ENCODE measurements at places on chromosomes 11 and 22.

DNA sequence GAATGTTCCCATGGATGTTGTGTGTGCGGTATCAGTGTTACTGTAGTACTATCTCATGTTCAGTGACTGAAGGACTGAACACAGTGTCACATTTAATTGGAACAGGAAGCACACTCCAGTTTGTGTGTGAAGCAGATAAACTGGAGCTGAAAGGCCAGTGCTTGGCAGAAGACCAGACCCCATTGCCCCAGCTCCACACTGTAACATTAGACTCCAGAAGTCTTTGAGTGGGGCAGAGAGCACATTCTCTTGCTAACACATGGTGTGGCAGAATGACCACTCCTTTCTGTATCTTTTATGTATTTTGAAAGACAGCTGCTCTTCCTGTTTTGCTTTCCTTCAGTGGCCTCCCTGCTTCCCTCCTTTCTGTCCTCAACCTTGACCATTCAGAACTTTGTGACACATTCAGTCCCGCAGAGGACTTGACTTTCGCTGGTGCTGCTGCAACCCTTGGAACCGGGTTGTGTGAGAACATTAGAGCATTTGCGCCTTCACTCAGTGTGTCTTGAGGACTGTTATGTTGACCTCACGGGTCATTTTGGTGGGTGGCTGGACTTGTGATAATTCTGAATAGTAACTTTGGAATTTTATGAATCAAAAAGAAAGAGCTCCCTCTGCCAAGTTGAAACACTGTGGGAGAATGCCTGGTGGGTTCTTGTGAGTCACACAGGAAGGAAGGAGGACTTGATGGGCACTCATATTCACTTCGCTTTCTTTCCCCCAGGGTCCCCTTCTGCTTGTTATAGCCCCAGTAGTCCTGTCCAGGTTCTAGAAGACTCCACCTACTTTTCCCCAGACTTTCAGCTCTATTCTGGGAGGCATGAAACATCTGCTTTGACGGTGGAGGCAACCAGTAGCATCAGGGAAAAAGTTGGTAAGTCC is 26.4 kb downstream of the AMOTL1 start:
- DNase-seq, result no peak

DNA sequence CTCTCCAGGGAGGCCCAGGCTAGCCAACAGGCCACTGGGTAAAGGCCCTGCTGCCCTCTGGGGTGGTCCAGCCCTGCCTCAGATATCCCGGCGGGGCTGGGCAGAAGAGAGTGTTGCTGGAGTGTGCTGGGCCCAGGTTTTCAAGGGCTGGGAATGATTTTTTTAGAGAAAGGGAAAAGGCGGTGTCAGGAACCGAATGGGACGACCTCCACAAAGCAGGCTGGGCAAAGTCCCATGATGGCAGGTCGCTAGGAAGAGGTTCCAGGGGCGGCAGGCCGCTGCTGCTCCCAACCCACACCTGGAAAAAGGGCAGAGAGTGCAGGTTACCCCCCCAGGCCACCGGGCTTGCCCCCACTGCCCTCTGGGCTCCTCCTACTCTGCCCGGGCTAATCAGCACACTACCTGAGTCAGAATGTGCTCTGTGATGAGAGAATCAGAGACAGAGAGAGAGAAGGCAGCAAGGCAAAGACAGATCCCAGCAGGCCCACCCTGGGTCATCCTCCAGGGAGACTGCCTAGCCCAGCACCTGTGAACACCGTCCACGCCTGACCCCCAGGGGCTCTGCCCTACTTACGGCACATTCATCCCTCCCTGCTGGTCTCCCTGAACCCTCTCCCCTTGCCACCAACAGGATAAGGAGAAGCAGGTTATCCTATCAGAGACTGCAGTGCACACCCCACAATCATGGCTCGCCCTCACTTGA is 4.6 kb downstream of the PATZ1 start:
- no peak for DNase-seq

DNA sequence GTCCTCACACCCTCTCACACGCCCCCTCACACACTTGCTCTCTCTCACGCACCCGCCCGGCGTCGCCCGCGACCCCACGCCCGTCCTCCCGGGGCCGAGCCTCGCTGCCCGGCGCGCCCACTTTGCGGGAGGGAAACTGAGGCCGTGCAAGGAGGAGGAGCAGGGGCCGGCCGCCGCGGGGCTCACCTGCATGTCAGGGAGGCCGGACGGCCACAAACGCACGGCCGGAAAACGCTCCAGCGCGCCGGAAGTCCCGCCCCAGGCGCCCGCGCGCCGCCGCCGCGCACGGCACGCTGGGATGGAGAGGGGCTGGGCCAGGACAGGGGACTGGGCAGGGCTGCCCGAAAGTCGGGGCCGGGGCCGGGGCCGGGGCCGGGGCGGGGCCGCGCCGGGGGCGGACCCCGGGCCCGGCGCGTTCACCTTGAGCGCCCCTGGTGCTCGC is at the start of gene CHID1:
Gene CHID1, minus strand, starts transcription at position 222 of the 442 bp plus-strand sequence. CDS start 5,994 bp downstream, outside the sequence.
- DNase-seq, result no peak

GRCh38 chr22:26066534-26066933 is 102.7 kb upstream of the SEZ6L start:
- DNase-seq, result no peak

DNA sequence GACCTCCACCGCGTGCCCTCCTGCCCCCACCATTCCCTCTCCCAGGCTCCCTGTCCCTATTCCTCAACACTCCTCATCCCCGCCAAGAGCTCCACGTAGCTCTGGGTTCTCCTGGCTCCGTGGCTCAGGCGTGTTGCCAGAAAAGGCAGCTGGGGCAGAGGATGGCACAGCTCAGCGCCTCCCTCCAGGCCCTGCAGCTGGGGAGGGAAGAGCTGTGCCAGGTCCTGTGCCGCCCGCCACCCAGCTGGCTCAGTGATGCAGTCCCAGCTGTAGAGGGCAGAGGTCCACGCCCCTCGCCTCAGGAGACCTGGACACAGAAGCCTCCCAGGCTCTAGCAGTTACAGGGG is 4.2 kb downstream of the ARHGAP1 start:
- DNase-seq, result no peak

GRCh38 chr11:127620671-127621070 is 620.1 kb upstream of the KIRREL3 start:
- DNase-seq, result no peak

GRCh38 chr11:30489076-30489475 is 97.1 kb downstream of the MPPED2 start:
- DNase-seq, result no peak

DNA sequence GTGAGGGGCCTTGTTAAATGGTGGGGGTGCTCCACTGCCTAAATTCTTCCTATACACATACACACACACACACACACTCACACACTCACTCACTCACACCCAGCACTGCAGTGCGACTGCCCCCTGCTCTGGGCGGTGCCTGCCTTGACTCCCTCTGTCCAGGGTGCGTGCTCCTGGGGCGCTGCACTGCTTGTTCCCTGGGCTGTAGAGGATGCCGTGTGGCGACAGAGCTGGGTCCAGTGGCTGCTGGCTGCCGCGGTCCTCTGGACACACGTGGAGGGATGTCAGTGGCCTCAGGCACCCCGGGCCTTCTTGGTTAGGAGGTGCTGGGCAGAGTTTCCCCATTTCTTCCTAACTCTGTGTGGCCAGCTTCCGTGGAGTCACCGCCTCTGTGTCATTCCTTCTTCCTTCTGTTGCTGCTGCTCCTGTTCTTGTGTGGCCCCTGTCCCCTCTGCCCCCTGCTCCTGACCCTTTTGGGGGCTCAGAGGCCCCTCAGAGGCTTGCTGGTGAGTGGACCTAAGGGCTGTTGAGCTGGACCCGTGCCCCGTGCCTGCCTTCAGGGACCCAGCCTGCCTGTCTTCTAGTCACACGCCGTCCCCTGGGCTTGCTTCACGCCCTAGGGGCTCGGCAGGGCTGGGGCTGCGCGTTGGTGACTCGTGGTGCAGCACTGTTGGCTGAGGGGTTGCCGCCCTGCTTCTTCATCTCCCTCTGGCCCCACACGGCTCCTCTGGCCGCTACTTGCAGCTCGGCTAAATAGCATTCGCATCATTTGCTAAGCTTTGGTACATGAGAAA is 147.0 kb downstream of the TBC1D22A start:
- DNase-seq, result no peak

DNA sequence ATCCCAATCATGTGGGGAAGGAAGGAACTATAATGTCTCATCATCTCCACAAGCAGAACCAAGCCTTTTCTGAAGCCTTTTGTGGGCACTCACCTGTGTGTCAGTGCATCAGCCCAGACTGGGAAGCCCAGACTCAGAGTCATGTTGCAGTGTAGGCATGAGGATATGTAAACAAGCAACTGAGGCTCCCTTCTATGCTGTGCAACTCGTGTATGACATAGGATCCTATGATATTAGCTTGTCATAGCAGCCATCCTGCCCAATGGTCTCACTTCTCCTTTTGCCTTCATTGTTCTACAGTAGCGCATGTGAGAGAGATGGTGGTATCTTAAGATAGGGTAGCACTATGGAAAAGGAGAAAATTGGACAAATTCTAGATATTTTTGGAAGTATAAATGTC is 103.4 kb upstream of the OLFML1 start:
- DNase-seq, result no peak

DNA sequence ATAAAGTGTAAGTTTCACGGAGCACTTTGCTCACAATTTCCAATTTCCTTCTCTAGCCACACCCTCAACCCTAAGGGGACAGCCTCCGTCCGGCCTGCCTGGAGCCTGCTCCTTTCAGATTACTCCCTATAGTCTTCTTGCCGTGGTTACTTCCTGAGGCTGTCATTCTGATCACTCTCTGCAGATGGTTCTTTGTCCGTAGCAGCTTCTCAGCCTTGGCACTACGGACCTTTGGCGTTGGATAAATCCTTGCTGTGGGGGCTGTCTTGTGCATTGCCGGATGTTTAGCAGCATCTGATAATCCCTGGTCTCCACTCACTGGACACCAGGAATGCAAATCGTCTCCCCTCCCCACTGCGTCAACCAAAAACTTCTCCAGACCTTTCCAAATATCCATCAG is 447.5 kb upstream of the KIRREL3 start:
- no peak for DNase-seq
